ENCODE measurements at places on chromosomes 4 and X.

- DNase-seq: no peak
Measured at GRCh38 chrX:53003111-53003510, 44.8 kb upstream of the FAM156A start.

DNA sequence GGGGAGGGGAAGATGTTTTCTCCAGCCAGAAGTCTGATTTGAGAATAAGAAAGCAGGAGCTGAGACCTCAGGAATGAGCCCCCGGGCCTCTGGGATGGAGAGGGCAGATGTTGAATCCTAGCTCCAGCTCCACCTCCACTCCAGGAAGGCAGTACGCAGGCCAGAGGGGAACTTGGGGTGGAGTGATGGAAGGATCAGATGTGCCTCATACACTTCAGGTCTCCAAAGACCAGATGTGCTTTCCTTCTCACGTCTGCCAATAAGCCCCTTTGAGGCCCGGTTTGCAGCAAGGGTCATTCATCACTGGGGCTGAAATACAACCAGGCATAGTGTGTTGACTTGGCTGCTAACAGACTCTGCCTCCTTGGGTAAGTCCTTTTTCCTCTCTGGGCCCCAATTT lies 28.1 kb downstream of the STARD8 start:
- DNase-seq: no peak

- no peak for DNase-seq
Measured at GRCh38 chr4:26179316-26179760, 141.5 kb upstream of the RBPJ start.

DNA sequence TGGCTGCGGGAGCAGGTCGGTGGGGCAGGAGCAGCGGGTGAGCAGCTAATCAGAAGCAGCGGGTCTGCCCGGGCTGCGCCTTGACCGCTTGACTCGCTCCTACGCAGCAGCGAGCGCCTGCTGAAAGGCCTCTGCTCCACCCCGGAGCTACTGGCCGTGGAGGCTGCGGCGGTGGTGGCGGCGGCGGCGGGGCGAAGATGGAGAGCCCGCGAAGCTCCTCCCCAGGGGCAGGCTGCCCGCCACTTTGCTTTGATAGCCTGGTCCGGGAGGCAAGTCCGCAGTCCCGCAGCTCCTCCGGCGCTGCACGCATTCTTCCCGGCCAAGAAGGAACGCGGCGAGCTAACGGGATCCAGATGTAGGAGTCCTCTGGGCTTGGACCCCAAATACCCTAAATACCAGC lies 36.7 kb downstream of the PJA1 start:
- DNase-seq: no peak

- DNase-seq: no peak
Measured at GRCh38 chrX:125778261-125778660, 387.8 kb downstream of the DCAF12L2 start.
